ENCODE measurements at places on chromosomes 12 and 14.
A peak's percentile ranks its signal among the peaks of the same experiment; 100 is the strongest.

GRCh38 chr12:49236423-49236822 is 28.5 kb upstream of the TUBA1C start:
- peaks cover 48% of the 10 kb centered on the region for H3K27me3 ChIP-seq
- H3K27ac ChIP-seq, result no peak overlapping the region
- no peaks in the 10 kb centered on the region for H3K36me3 ChIP-seq
- H3K4me1 ChIP-seq, result peaks cover 21% of the 10 kb centered on the region

GRCh38 chr14:103194256-103195045 is 71.2 kb downstream of the TNFAIP2 start:
- H3K4me1 ChIP-seq, result peaks cover 5% of the 10 kb centered on the region
- H3K27me3 ChIP-seq, result peaks cover 49% of the 10 kb centered on the region
- H3K27ac ChIP-seq, result no peak overlapping the region
- no peaks in the 10 kb centered on the region for H3K36me3 ChIP-seq
- no peak for DNase-seq

DNA sequence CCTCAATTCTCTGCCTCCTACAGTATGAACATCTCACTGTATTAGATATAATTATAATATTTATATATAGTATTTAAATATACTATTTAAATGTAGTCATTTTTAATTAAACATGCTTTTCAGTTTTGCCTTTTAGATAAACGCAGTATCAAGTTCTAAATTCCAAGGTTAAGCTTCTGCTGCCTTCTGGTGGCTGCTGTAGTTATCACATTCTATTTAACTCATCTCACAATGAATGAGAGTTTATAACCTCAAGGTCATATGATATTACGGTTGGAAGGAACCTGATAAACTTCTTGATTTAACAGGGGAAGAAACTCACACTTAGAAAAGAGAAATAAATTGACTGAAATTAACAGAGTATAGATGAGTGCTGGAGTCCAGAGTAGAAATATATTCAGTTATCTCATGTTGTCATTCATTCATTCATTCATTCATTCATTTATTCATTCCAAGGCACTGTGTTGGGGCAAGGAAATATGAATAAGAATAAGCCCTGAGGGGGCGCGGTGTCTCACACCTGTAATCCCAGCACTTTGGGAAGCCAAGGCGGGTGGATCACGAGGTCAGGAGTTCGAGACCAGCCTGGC is 31.9 kb downstream of the GUCY2C start:
- H3K4me3 ChIP-seq, result no peak overlapping the region
- peak; percentile 47 for DNase-seq

GRCh38 chr12:16352481-16352880 is 5.0 kb downstream of the MGST1 start:
- DNase-seq, result no peak
- peaks cover 13% of the 10 kb centered on the region for H3K27me3 ChIP-seq
- H3K27ac ChIP-seq, result no peak overlapping the region
